Fibroblast of skin of back (primary cell): ENCODE measurements at places on chromosomes 11 and 22.

- DNase-seq, result no peak
These were observed 235.7 kb upstream of the CADM1 start for GRCh38 chr11:115739878-115740277.

- no peak for DNase-seq
These were observed 3.9 kb upstream of the NAP1L4 start for GRCh38 chr11:2995893-2996554.

DNA sequence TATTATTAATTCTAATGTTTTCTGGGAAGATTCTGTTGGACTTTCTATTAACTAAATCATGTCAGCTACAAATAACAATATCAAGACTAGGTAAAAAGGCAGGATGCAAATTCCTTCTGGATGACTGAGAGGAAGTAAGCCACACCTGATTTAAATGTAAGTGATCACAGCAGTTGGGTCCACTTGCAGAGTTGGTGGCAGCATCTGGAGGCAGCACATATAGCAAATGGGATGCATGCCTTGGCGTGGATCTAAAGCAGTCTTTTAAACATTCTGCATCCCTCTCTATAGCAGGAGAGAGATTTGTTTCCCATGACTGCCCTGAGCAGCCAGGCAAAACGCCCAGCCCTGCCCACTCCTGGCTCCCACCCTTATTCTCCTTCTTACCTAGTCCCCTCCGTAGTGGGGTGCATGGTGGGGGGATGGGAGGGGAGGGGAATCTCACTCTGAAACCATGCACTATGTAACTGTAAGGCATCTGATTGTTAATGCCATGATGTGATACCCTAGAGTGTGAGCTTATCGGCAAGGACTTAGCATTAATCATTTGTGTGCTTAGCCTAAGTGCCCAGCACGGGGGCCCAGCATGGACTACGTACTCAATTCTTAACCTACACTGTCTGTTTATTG is 130.3 kb downstream of the EFCAB6 start:
- no peak for DNase-seq

GRCh38 chr22:39297490-39298240 is 21.8 kb downstream of the RPL3 start:
- peak; percentile 73 for DNase-seq

DNA sequence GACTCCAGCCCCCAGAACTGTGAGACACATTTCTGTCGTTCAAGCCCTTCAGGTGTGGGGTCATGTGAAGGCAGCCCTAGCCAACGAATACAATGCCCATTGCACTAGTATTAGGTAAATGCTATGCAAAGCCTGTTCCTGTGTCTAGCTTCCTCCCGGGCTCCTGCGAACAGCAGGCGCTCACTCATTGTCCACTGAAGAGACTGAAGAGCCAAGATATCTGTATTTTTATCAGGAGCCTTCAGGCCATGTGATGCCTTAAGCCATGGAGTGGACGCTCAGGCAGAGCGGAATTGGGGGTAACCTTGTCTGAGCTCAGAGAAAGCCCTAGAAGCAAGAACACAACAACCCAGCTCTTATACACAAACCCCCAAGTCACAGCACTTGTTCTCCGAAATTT is 4.2 kb upstream of the TMPRSS6 start:
- DNase-seq, result no peak

GRCh38 chr11:30605036-30605605 is 19.0 kb upstream of the MPPED2 start:
- DNase-seq, result no peak

GRCh38 chr11:66080055-66080817 is 10.2 kb downstream of the PACS1 start:
- peak; percentile 87 for DNase-seq

DNA sequence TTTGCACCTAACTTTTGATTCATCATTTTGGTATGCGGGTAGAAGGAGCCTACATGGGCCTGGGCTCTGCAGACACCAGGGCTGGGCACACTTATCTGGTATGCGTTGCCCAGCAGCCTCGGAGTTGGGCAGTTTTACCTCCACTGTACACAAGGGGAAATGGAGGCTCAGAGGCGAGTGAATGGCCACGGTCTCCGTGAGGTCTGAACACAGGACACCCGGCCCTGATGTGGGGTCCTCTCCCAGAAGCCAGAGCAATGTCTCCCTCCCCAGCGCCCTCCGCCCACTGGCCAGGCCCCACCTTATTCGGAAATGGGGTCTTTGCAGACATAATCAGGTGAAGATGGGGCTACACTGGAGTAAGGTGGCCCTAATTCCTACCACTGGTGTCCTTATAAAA is 43.7 kb downstream of the OSBPL5 start:
- no peak for DNase-seq

DNA sequence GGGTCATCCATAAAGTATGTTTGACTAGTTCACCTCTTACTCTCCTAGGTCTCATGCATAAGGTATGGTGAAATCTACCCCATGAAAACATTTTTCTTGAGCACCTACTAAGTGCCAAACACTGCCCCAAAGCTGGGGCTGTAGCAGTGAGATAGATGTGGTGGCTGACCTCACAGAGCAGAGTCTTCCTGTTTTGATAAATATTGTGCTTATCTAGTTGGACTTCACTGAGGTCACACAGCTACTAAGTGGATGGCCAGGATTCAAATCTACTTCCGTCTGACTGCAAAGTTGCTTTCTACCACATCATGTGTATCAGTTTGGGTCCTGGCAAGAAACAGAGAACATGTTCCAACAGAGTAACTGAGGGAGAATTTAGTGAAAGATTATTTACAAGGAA is 6.4 kb upstream of the HTATIP2 start:
- DNase-seq, result no peak

- DNase-seq, result peak; percentile 91
These were observed 5.4 kb downstream of the MYO18B start for GRCh38 chr22:25747245-25747944.

DNA sequence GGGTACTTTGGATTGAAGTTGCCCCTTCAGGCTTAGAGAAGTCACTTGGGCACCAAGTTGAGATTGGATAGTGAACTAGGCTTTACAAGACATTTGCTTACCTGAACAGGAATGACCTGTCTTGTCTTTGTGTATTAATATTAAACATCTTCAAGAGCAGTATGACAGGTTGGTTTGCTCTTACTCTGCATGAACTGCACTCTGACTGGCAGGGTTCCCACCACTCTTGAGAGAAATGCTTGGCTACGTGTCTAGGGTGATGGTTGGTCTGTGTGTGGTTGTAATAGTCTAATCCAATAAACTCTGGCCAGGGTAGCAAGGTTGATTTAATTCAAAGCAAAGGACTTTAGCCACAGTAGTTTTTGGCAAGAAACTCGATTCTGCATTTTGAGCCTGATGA is 20.1 kb upstream of the SPTBN2 start:
- DNase-seq, result no peak

GRCh38 chr11:46456269-46457001 is 64.9 kb upstream of the CHRM4 start:
- DNase-seq, result no peak

GRCh38 chr11:79822766-79823165 is 381.9 kb upstream of the TENM4 start:
- no peak for DNase-seq

DNA sequence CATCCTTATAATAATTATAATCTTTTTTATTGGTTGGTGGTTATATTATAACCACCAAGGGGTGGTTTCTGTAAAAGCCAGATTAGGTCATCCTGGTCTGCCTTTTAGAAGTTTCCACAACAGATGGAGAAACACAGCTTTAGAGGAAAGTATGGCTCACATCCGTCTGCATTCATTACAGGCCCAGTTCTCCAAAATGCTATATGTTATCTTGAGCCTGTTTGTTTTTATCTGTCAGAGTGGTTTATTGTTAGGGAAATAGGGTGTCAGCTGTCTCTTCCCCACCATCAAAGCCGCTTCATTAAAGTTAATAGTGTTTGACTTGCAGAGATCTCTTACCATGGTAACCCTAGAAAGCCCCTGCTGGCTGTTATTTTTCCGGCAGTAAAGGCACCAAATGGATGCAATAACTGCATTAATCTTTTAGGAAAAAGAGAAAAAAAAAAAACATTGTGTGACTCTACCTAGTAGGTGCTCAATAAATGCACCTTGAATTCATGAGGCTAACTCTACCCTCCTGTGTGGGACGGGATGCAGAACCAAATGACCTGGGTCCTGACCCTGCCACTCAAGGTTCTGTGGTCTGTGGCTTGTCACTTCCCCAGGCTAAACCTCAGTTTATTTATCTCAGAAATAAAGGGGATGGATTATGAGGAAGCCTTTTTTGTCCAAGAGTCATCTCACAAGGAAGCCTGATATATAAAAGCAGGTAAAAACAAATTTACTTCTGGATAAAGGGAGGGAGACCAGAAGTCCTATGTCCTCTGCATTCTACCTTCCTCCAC is 118.3 kb downstream of the WT1 start:
- no peak for DNase-seq

DNA sequence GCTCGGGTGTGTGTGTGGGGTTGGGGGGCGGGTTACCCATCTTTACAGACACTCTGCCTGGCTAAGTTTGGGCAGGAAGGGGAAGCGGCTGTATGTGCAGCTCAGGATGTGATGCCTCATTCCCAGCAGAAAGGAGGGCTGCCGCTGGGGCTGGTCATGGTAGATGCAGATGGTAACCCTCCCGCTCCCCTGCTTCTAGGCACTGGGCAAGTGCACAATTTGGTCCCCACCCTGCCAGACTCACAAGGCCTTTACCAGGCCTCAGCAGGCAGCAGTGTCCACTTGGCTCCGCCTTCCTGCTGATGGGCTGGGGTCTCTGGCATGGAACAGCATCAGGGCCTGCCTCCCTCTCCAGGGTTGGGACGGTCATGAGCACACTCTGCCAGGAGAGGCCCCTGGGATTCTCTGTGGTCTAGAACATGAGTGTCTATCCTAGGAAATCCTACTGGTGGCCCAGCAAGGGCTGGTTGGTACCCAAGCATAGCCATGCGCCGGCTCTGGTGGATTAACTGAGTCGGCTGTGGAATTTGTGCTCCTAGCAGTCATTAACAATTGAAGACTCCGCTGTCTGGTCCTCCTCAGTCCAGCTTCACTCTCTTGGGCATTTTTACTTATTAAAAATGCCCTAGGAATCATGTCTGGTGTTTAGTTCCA is 4.2 kb downstream of the LMO1 start:
- no peak for DNase-seq

GRCh38 chr11:20597680-20598484 is 1.5 kb upstream of the SLC6A5 start:
- DNase-seq, result no peak

GRCh38 chr11:75240311-75241035 is at the start of gene TPBGL:
TPBGL (plus strand) TSS chr11:75240774; CDS start chr11:75241050, 276 bp downstream.
- DNase-seq, result peak; percentile 26

- no peak for DNase-seq
These were observed 11.6 kb upstream of the CHADL start for GRCh38 chr22:41252365-41252764.

GRCh38 chr11:76293189-76293631 is 86.9 kb upstream of the WNT11 start:
- no peak for DNase-seq

GRCh38 chr22:30195245-30196140 is 51.1 kb downstream of the LIF start:
- peak; percentile 51 for DNase-seq

DNA sequence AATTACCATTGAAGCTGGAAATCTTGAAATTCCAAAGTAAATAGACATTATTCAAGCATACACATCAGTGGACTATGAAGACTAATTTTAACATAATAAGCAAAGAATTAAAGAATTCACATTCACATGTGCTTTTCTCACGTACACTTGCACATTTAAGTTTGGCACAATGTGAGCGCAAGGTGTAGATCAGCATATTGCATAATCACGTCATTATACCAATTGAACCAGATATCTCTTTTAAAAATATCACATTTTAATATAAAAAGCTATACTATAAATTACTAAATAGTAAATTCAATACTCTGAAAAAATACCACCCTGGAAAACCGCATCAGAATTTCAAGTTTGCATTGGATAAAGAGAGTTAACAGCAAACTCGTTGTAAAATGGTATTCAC is 60.7 kb downstream of the SESN3 start:
- no peak for DNase-seq

DNA sequence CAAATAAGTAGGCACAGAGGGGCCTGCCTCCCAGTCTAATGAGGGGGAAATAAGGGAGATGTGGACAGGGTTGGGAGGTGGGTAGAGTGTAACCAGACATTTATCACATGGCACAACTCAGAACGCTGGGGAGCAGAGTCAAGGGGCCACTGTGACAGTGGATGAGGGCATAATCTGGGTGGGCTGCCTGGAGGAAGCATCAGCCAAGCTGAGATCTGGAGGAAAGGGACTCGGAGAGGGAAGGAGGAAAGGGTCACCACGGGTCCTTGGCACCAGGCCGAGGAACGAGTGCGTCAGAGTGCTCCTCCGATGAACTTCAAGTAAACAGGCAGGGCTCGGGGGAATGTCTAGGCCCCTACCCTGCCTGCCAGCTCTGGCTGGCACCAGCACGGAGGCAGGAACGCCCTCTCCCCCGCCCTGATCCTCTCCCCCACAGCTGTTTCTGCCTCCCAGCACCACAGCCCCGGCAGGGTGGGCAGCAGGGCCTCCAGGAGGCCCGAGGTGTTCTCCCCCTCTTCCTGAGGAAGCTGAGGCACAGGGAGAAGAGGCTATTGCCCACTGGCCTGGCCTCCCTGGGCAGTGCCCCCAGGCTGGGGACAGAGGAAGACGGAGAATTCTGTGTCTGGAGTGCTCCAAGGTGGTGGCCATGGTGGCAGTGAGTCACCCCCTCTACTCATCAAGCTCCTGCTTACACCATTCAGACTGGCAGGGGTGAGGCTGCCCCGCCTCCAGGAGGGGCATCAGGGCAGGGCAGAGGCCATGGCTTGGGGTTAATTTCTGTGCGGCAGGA is 4.2 kb downstream of the ALDH3B1 start:
- peak; percentile 76 for DNase-seq

- DNase-seq, result no peak
These were observed 3.0 kb upstream of the NAP1L4 start for GRCh38 chr11:2995031-2995561.

- DNase-seq, result no peak
These were observed 13.3 kb upstream of the OR56B4 start for GRCh38 chr11:6094186-6094585.

DNA sequence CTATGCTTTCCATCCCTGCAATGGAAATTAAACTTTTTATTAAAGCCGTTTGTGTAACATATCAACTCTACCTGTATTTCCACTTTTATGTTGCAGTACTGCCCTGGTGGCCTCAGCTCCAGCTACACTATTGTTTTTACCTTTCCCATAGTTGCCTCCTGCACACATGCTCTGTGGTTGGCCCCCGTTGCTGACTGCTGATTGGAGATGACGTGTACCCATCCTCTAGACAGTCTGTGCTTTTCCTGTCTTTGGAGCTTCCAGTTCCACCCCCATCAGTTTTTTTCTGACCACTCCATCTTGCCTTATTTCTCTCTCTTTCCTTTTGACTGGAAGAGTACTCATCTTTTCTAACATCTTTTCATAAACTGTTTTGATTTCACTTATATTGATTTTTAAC is 123.8 kb downstream of the TEAD1 start:
- DNase-seq, result no peak

GRCh38 chr11:12496181-12497025 is 119.0 kb downstream of the PARVA start:
- DNase-seq, result no peak

GRCh38 chr22:37007651-37008050 is 11.6 kb downstream of the TST start:
- no peak for DNase-seq
